NCI-H1417 treated with DMSO at 0.1 percent for 48 hours (cell line): ENCODE measurements at places on chromosomes 5 and 9.

- DNase-seq = no peak
Measured at GRCh38 chr5:115770466-115770865, 46.0 kb downstream of the CDO1 start.

- no peak for DNase-seq
Measured at GRCh38 chr9:132230605-132231004, 68.7 kb downstream of the NTNG2 start.

GRCh38 chr5:145697251-145697990 lies 137.7 kb downstream of the PRELID2 start:
- DNase-seq = no peak

- no peak for DNase-seq
Measured at GRCh38 chr9:110898358-110898757, 139.9 kb downstream of the LPAR1 start.

DNA sequence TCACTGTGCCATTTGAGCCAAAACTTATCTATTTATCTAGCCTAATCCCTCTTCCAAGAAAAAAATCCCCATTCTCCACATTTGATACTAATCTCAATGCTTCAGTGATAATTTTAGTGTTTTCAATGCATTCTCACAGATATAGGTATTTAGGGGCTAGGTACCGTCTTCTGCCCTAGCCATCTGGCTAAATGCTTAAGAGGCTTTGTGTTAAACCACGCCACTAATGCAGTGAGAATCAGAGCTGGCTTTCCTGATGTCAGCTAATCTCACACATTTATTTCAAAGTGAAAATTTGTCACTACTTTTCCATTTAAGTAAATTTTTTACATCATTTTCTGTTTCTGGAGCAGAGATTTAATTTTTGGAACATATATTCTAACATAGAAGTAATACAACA lies 479.7 kb downstream of the MAN2A1 start:
- no peak for DNase-seq

- no peak for DNase-seq
Measured at GRCh38 chr5:79750611-79751510, 61.2 kb downstream of the CMYA5 start.

DNA sequence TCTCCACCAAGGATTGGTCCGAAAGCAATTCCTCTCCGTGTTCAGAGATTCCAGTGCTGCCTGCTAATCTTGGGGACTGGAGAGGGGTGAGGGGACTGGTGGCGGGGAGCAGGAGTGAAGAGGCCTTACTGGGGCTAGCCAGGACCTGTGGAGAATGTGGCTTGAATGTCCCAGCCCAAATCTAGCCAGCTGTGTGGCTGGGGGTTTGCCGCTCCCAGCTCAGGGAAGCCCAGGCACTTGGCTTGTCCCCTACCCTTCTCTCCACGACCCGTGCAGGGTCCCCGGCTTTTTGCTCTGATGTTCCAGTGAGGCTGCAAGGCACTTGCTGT lies 2.4 kb downstream of the N4BP3 start:
- DNase-seq = no peak

GRCh38 chr5:95686651-95687050 lies 3.9 kb upstream of the SPATA9 start:
- DNase-seq = no peak

GRCh38 chr5:138138949-138139780 lies at the start of gene NME5:
NME5 (minus strand) TSS chr5:138139428; CDS start chr5:138138780, 648 bp downstream.
- DNase-seq = peak; percentile 19

DNA sequence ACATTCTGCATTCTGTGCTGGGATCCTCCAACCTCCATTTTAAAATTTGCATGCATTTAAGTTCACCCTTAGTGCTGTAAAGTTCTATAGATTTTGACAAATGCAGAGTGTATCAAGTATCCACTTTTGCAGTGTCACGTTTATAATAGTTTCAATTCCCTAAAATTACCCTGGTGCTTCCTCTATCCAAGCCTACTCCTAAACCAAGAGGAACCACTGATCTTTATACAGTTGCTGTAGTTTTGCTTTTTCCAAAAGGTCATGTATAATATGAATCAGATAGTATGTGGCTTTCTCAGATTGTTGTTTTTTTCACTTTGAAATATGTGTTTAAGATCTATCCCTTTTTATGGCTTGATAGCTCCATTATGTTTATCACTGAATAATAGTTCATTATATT lies 468.4 kb upstream of the CDH6 start:
- DNase-seq = no peak

DNA sequence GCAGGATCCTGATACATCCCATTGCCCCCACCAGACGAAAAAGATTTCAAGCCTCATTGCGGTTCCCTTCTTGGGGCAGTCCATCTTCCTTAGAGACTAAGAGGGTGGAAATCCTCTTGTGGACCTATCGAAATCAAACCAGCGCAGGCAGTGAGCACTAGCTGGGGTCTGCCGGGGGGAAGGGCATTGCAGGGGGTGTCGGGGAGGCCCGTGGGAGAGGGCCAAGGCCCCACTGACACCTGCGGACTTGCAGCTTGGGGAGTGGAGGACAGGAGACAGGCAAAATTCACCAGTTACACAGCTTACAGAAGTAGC lies 522 bp downstream of the BTNL9 start:
- DNase-seq = no peak

GRCh38 chr9:79403495-79403894 lies 168.3 kb upstream of the TLE4 start:
- DNase-seq = no peak

DNA sequence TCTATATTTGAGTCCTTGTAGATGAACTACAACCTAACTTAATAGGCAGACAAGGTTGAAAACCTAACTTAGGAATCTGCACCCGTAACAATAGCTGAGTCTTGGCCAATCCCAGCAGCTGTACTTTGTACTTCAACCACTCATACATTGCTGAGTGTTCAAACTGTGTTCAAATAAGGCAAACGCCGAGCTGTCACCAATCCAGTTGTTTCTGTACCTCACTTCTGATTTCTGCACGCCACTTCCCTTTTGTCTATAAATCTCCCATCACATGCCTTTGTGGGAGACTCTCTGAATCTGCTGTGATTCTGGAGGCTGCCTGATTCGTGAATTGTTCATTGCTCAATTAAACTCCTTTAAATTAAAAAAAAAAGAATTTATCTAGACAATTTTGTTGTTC lies 167.8 kb upstream of the TUT7 start:
- DNase-seq = no peak

- no peak for DNase-seq
Measured at GRCh38 chr9:13879011-13879410, 434.9 kb downstream of the NFIB start.

DNA sequence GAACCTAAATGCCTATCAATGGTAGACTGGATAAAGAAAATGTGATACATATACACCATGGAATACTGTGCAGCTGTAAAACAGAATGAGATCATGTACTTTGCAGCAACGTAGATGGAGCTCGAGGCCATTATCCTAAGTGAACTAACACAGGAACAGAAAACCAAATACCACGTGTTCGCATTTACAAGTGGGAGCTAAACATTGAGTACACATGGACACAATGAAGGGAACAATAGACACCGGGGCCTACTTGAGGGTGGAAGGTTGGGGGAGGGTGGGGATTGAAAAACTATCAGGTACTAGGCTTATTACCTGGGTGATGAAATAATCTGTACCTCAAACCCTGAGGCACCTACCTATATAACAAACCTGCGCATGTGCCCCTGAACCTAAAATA lies 22.4 kb upstream of the DEPDC1B start:
- DNase-seq = peak; percentile 25

- DNase-seq = no peak
Measured at GRCh38 chr9:5971740-5972139, 43.7 kb downstream of the RANBP6 start.

DNA sequence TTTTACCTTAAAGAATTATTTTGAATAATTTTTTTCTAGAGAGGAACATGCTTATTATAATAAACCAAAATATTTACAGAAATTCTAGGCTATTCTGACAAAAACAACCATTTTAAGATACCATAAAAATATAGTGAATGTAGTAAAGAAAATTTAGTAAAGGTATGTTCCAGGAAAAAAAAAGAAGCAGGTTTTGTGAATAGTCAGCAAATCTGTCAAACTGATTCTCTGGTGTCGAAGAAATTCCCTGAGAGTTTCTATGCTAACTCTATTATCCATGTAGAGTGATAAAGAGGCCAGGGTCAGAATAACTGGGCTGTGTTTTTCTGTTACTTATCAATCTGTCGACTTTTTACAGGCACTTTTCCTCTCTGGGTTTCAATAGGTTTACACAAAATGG lies 459.2 kb downstream of the KIF4B start:
- DNase-seq = no peak

- DNase-seq = no peak
Measured at GRCh38 chr9:12271421-12271891, 421.7 kb upstream of the TYRP1 start.

GRCh38 chr9:89892920-89893319 lies 288.1 kb downstream of the GADD45G start:
- no peak for DNase-seq

DNA sequence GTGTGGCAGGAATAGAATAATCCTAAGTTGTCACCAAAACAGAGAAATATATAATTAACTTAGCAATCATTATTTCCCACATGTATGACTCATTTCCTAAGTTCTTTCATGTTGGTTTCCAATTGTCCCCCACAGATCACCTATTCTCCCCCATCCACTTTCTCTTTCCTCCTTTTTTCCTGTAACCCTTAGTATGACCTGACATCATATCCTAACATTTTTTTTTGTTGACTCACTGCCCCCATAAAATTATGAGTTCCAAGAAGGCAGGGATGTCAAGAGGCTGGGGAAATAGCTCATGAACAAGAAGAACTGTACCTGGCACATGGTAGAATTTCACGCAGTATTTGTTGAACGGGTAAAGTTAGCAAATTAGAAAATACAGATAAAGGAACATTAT lies 186.7 kb downstream of the DCP2 start:
- DNase-seq = no peak

- no peak for DNase-seq
Measured at GRCh38 chr9:38339087-38339486, 53.4 kb upstream of the ALDH1B1 start.
